A172 (cell line): ENCODE measurements at places on chromosomes 3 and 15. TPM values are rescaled to one million over a fixed set of nuclear protein-coding genes. Genes with fewer than 3 reads are reported as not detected.
A peak's percentile ranks its signal among the peaks of the same experiment; 100 is the strongest.

The KCNMB3 gene
- 2.4 and 3.5 TPM in 2 replicates for total RNA-seq

- DNase-seq, result no peak
These were observed 33.4 kb downstream of the CCDC33 start for GRCh38 chr15:74269362-74270035.

DNA sequence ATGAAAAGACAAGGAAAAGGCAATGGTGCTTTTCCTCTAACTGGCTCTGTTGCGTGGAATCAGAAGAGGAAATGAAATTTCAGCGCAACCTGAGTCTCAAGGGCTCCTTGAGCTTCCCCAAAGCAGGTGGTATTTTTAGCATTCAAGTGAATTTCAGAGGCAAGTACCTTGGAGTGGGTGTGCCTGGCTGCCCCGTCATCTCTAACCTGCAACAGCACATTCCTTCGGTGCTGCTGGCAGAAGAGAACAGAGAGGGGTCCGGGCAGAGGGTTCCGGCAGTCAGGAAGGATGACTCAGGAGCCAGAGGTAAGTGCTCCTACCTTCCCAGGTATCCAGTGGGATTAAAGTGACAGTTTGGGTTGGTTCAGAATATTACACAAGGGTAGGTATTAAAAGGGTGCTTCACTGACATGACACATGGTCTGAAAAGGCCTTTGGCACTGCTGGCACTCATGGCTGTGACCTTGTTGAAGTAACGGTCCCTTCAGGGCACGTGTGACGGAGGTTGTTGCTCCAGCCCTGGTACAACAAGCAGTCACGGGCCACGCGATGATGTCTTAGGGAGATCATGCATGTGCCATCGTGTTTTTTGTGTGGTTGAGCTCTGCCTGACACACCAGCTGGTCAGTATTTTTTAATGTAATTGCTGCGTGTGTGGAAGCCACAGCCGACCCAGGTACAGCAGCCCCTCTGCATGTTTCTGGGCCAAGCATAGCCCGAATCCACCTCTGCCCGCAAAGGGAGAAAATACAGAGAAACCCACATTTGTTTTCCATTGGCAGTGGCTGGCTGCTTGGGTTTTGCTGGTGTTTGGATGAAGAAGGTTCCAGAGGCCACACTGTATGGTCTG lies 75.7 kb downstream of the LRRK1 start:
- DNase-seq, result no peak

- DNase-seq, result no peak
These were observed 191.3 kb downstream of the UBE3A start for GRCh38 chr15:25247407-25248038.

GRCh38 chr3:187261541-187261969 lies 30.0 kb downstream of the MASP1 start:
- DNase-seq, result no peak

GRCh38 chr3:48018841-48019240 lies 2.6 kb upstream of the MAP4 start:
- peak; percentile 72 for DNase-seq

- no peak for DNase-seq
These were observed 571.9 kb downstream of the TAFA4 start for GRCh38 chr3:68360492-68360891.
